H9 (cell line): ENCODE measurements at places on chromosomes 5 and 9. TPM values are rescaled to one million over a fixed set of nuclear protein-coding genes. Genes with fewer than 3 reads are reported as not detected.

HAVCR1 gene
- total RNA-seq: not detected in 2 replicates

ACTBL2 gene
- total RNA-seq: not detected in 2 replicates

SHISAL2B gene
- 5.0 and 5.4 TPM in 2 replicates for total RNA-seq

CD274 gene
- 0.13 TPM in 1 of 2 replicates, not detected in the other for total RNA-seq

PCDHB13 gene
- 1.5 and 1.7 TPM in 2 replicates for total RNA-seq

C5 gene
- 0.20 and 0.74 TPM in 2 replicates for total RNA-seq
